IMR-90 (cell line): ENCODE measurements at places on chromosomes 3 and 15.

- no peak for DNase-seq
These were observed 45.6 kb upstream of the PIK3R4 start for GRCh38 chr3:130792246-130792645.

DNA sequence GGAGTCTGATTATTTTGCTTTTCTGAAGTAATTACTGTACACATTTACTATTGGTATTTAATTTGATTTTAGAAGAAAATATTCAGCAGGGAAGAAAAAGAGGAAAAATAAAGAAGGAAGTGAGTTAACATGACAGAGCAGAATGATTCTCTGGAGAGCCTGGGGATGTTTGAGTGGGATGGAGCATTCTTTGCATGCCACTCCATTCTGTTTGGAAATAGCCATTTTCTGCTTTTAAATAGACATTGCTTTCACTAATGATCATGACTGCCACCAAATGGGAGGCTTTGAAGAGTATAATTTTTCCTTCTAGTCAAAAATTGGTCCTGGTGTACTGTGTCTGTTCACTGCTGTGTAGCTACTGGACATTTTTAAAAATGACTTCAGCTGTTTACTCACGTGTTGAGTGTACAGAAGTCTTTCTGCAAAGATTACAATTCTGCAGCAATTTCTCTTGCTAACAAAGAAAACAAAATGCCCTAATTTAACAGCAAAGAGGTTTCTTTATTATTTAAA is 196.1 kb downstream of the RYR3 start:
- peak; percentile 28 for DNase-seq

GRCh38 chr3:179260949-179261765 is 10.2 kb upstream of the KCNMB3 start:
- DNase-seq: peak; percentile 48

DNA sequence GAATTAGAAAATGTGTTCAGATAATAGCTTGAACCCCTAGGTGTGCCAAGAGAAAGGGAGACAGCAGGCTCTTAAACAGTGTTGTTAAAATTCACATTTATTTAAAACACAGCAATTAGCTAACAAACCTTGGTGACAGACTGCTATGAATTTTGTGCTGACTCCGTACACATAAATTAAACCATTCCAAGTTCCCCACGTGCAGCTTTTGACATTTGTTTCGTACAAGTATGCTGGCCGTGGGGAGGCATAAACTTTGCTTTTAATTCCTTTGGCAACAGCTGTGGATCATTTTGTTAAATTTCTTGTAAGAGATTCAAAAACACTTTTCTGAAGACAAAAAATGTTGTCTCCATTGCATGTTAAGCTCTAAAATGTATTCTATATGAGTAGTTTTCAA is 465.3 kb downstream of the FGF12 start:
- no peak for DNase-seq

GRCh38 chr3:168693870-168694269 is 598.1 kb upstream of the GOLIM4 start:
- no peak for DNase-seq

DNA sequence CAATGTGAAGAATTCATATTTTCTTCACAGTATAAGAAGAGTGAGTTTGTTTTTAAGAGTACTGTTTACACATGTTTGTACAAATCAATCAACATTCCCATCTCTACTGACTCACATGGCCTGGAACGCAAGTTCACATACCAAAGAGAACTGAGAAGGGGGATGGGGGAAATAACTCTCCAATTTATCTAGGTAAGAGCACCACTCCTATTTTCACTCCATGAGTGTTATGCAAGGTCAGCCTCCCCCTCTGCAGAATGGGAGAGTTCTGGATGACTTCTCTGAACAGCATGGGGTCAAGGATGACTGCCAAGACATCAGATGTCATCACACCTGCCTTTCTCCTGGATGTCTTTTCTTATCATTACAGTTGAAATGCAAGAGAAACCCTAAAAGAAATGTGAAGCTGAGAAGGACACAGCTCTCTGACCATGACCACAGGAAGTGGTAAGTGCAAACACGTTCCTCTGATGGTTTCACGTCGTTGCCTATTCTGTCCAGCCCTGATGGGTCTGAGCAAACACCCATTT is 95.2 kb downstream of the SEMA6D start:
- peak; percentile 2 for DNase-seq

GRCh38 chr15:71328453-71328852 is 213.2 kb downstream of the THSD4 start:
- no peak for DNase-seq

GRCh38 chr3:184643442-184643841 is 68.4 kb downstream of the MAGEF1 start:
- no peak for DNase-seq

- DNase-seq: no peak
These were observed 353.7 kb downstream of the CNTN6 start for GRCh38 chr3:1446531-1446930.

GRCh38 chr3:8348076-8348475 is 153.5 kb upstream of the LMCD1 start:
- DNase-seq: no peak

DNA sequence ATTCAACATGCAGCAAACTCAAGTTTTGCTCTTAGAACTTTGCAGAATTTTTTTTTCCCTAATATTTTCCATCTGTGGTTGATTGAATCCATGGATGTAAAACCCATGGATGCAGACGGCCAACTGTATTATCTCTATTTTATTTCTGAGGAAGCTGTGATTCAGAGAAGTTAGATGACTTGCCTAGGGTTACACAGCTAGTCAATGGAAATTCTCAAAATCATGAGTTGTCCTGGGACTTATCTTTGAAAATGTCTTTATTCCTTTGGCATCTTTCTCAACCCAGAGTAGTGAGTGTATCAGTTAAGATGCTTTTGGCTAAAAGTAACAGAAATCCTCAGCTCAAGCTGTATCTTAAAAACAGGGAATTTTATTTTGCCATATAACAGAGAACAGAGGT is 107.9 kb upstream of the GALNT15 start:
- DNase-seq: no peak

DNA sequence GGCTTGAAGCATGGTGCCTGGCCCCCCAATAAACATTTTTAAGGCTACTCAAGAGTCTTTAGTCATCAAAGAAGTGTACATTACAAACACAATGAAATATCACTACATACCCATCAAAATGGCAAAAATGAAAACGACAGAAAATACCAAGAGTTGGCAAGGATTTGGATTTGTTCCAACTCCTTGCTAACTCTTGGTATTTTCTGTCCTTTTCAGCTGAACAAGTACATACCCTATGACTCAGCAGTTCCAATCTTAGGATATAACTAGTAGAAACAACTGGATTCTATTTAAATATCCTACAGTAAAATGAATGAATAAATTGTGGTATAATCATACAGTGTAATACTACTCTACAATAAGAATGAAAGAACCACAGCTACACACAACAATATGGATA is 25.1 kb upstream of the GABPB1 start:
- peak; percentile 36 for DNase-seq

DNA sequence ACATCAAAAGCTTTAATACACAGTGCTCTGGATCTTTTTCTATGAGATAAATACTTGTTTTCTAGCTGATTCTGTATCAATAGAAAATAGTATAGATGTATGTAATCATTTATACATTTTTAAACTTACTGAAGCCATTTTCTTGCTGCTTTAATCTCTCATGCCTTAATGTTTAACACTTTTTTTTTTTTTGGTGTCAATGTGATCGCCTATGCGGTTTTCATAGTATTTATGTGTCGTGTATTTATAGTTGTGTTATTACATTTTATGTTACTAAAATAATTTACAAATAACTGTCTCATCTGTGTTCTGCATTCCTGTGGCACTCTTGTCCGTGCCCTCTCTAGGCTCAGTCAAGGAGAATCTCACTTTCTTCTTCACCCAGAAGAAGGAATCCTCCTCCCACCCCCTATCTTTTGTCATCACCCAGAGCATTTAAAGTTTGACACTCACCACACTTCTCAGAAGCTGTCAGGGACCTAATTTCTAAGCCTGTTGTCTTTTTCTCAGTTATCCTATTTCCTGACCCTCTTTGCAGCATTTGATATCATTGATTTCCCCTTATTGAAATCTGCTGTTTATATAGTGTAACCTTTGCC is 21.4 kb upstream of the GPR171 start:
- no peak for DNase-seq

DNA sequence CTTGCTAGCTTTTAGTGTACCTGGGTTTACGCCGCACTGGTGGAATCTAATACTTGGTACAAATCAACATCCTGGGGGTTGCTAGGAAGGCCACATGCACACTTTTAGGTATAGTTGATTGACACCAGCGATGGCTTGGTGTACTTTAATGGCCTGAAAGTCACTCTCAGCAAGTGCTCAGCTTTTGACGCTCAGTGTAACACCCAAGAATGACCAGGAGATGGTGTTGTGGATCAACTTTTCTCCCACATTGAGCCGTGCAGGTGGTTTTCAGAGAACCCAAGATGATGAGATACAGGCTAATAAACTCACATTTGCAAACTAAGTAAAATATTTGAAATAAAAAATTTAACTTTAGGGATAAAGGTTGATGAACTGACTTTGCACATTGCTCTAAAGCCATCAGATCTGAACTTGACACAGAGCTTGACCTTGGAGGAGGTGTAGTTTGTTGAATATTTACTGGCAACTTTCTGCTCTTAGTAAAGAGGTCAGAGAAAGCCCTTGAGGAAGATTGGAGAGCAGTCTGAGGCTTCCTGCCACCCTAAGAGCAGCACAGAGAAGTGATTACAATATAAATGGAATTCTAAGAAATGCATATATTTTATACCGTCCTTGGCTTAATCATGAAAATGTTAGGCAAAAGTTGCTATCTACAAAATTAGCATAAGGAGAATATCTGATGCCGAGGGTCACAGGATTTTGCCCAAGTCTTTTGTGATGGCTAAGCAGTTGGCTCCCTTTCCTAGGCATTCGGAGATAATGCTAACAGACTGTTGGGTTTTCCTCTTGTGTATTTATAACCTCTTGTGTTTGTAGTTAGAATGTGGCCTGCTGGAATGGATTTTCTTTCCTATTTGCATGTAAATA is 143.4 kb upstream of the RASGRP1 start:
- DNase-seq: peak; percentile 80

GRCh38 chr15:22224241-22224671 is 143.9 kb downstream of the OR4M2 start:
- DNase-seq: no peak

DNA sequence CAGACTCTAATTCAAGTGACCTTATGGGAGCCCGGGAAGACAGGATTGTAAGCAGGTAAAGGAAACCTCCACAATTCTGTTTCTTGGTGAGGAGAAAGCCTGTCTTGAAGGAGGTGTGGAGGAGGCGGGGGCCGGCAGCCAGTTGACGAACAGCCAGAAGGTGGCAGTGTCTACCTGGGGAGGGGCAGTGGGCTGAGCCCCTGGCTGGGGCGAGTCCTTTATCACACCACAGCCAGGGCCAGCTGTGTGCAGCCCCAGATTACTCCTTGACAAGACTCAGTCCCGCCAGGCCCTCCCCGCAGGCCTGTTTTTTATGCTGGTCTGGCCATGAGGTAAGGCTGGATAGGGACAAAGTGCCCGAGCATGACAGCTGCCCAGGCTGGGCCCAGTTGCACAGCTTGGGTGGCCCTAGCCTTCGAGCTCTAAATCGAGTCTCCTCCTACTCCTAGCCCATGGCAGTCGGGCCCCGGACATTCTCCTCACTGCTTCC is 40.9 kb upstream of the IDH2 start:
- DNase-seq: peak; percentile 33

- peak; percentile 94 for DNase-seq
These were observed 59.7 kb downstream of the GRIP2 start for GRCh38 chr3:14480207-14481017.

DNA sequence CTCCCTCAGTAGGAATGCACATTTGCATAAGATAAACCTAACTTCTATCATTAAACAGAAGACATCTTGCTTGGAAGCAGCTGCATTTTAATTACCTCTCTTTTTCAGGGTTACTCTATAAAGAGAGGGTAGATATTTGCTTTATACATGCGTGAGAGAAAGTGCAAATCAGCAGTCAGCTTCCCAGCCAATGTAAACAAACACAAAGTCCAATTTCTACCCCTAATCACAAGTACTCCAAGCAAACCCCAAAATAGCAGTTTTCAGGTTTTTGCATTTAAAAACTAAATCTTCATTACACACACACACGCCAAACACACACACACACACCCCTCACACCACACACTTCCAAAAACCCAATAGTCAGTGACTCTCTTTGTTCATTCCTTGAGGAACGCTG is 303.9 kb upstream of the ALCAM start:
- DNase-seq: peak; percentile 13

DNA sequence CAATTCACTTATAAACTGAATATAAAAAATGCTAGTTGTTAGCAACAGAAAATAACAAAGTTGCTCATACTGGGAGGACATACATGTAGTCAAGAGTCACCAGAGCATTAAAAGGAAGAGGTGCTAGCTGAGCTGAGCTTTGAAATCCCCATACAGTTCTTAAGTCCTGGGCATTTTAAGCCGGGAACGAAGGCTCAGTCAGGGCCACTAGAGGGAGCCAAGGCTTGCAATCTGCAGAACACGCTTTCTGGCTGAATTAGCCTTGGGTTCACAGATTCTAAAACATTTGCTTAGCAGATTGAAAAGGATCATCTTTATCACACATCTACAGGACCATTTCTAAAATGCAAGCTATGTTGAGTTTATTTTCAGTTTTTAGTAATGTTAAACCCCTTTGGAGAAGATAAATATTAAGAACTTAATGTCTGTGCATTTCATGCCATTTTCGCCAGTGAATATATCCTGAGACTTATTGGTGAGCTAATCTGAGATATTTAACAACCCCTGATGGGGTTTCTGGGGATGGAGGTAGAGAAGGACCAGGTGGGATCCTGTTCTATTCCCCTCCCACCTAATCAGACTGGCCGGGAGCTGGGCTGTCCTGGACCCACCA is 26.3 kb upstream of the MNS1 start:
- DNase-seq: peak; percentile 81

DNA sequence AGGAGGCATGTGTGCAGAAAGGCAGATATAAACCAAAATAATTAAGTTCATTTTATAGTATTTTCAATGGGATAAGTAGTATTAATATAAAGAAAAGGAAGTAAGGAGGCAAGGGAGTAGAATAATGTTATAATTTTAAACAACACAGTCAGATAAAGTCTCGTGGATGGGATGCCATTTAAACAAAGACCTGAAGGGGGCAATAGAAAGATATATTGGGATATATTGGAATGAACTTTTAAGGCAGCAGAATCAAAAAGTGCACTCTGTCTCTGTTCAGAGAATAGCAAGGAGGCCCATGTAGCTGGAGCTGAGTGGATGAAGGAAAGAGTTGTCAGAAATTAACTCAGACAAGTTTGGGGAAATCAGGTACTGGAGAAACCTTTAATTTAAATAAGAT is 158.7 kb downstream of the CGGBP1 start:
- DNase-seq: no peak

DNA sequence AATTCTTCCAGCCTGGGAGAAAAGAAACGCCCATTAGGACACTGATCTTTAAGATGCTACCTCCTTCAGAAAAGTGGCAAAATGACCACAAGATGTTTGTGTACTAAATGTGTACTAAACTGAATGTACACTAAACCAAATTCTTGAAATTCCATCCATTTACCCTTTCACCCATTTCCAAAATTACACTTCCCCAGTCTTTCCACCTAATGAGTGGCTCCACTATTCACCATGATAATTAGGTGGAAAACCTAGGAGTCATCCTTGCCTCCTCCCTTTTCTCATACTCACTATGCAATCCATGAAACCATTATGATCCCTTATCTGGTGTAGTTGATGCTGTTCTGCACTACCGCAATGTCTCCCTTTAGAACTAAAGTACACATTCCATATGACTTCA is 452.1 kb upstream of the THBS1 start:
- no peak for DNase-seq
